ENCODE measurements at places on chromosomes 1 and 21. TPM values are rescaled to one million over a fixed set of nuclear protein-coding genes. Genes with fewer than 3 reads are reported as not detected.

- no peak for DNase-seq
Measured at GRCh38 chr1:5648410-5649165, 343.6 kb downstream of the NPHP4 start.

DNA sequence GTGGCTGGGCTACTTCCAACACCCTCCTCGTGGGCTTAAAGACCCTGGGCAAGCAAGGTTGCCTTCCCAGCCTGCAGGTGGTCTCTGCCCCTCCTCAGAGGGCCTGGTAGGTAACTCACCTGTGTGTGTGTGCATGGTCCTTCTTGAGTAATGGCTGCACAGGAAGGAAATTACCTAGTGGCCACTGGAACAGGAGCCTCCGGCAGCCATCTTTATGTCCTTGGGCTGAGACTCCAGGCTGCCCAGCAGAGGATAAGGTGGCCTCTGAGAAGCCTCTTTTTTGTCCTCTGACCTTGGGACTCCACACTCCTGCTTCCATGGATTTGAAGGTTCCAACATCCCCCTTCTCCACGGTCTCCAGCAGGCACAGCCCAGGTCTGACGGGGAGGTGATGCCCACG is 20.0 kb downstream of the DRAXIN start:
- DNase-seq: no peak

GRCh38 chr1:20382711-20383110 is 92.0 kb downstream of the VWA5B1 start:
- no peak for DNase-seq

OR6K3 gene
- total RNA-seq: not detected

- no peak for DNase-seq
Measured at GRCh38 chr1:20261095-20261494, 29.6 kb upstream of the VWA5B1 start.

CENPL gene
- 8.1 TPM for total RNA-seq

GRCh38 chr1:70142075-70142474 is 63.3 kb downstream of the LRRC40 start:
- DNase-seq: no peak

DNA sequence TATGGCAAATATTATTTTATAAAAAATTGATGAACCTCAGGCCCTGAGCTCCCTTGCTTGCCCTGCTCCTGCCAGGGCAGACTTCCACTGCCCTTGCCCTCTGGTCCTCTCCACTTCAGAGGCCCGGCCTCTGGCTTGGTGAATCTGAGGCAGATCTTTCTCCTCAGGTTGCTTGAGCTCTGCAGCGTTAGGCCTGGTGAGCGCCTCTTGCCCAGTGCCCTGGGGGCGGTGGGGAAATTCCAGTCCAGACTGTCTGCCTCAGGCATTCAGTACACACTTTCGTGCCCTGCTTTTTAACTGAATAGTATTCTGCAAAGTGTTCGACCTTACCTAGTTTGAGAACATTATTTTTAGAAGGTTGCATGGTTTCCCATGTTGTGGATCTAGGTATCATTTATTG is 98.2 kb downstream of the PCBP3 start:
- DNase-seq: no peak

LCE2D gene
- not detected for total RNA-seq

DNA sequence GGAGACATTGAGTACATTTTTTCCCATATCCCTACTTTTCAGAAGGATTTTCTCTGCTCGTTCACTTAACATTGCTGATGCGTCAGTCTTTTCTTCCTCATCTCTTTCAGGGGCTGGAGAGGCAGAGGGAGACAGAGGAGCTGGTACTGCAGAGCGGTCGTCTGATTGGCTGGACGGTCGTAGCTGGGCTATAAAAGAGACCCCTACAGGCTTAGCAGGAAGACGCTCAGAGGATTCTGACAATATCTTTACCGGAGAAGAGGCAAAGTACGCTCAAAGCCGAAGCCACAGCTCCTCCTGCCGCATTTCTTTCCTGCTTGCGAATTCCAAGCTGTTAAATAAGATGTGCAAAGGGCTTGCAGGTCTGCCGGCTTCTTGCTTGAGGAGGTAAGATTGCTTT is at the start of gene RGS4:
RGS4 (plus strand) TSS at position 220 of the 400 bp plus-strand sequence; CDS start at position 344, 124 bp downstream.
- DNase-seq: peak; percentile 4

CXADR gene
- 61.4 TPM for total RNA-seq

GRCh38 chr1:170377896-170378634 is 153.9 kb upstream of the GORAB start:
- DNase-seq: no peak

DNA sequence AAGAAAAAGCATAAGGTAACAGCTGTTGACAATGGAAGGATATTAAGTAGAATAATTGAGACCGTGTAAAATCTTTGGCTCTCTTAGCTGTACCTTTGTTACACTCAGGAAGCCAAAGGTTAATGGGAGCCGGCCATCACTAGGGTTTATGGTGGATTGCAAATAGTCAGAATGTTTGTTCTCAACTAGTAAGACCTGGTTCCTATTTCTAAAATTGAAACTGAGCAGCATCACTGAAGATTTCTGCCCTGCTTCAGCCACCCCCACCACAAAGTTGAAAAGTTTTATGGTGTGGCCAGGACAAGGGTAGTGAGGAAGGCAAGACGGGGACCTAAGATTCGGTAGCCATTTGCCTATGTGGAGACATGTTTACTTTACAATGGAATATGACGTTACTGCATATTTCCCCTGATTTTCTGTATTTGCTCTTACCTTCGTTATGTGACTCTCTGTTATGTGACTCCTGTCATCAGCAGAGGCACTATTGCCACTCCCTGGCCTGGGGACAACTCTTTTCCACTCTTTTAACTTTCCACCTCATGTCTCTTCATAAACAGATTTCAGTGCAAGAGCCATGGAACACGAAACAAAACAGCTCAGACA is 41.4 kb upstream of the KIF1B start:
- no peak for DNase-seq

DNA sequence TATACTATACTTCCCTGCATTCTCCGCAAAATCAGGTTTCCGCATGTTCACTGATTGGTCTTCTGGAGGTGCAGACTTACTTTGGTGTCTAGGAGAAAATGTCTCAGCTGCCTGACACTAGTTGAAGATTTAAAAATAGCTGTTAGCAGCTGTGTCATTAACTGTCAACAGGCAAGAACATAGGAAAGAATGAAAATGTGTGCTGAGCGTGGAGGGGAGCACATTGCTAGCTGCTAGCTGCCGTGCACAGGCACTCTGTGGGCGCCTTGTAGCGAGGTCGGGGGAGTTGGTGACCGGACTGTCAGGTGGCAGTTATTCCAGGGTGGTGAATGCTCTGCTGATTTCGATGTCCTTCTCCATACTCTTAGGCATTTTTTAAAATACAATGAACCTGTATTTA is 5.2 kb downstream of the FAAH start:
- peak; percentile 65 for DNase-seq

DNA sequence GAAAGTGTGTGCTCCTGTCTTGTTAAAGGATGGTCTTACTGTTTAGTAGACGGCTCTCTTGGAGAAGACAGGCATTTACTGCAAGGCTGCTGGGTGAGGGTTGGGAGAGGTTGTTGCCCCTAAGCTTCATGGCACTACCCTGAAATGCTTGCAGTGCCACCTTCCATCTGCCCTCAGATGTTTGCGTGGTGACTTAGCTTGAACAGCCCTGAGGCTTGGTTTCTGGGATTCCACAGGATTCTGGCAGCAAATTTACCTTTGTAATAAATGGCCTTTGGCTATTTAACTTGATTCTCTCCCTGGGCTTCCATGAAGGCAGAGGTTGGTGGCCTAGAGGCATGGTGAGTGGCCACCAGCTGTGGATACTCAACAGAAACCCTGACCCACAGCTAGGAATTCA is 11.6 kb downstream of the MTARC1 start:
- DNase-seq: no peak

GRCh38 chr1:233372218-233373120 is 44.9 kb downstream of the MAP3K21 start:
- no peak for DNase-seq

DNA sequence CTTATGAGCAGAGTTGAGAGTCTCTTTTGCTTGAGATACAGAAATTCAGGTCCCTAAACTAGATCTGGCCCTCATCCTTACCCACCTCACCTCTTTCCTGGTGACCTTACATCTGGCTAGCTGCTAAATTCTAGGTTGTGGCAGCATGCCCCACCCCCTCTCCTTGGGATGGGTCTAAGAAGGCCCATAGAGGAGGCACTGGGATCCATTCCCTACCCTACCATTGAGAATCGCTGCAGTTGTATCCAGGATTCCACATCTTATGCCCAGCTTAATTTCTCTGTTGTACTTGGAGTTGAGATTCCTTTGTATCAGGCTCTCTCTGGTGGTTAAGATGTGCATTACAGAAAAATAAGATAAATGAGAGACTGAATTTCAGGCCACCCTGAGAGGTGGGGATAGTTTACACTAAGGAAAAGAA is 9.5 kb upstream of the TMEM39B start:
- DNase-seq: no peak

GRCh38 chr1:24345334-24345733 is 26.2 kb downstream of the GRHL3 start:
- no peak for DNase-seq

GRCh38 chr1:173476197-173476664 is 904 bp upstream of the PRDX6 start:
- no peak for DNase-seq

AGBL4 gene
- 6.0 TPM for total RNA-seq

DNA sequence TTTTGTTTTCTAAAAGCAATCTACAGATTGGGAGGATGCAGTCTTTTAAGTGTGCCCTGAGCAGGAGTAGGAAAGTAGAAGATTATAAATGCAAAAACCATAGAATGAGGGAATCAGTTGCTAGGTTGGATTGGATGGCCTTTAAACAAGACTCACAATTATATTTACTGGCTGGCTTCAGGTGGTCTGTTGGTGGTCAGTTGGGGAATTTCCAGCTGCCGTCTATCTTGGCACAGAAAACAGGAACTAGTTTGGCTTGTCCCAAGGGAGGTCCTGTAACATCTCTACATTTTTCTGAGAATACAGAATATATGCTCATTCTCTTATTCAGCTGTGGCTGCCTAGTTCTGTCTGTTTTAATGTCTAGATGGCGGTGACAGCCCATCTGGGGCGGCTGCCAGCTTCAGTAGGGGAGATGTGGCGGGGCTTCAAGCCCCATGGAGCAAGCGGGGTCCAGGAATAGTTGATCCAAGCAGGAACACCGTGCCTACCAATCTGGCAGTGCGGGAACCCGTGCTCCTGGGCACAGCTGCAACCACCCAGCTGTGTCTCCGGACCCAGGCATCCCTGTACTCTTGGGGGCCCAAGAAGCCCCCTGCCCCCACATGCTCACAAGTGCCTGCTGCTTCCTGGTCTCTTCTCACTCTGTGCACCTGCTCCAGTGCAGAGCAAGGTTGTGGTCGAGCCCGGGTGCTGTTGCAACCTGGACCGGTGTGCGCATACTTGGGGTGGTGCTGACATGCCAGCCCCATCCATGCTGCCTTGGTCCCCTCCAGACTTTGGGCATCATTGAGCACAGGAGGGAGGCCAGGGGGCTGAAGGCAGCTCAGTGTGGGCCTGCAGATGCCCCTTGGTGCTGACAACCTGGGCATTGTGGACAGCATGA is 1182.6 kb downstream of the AMY1C start:
- no peak for DNase-seq

DNA sequence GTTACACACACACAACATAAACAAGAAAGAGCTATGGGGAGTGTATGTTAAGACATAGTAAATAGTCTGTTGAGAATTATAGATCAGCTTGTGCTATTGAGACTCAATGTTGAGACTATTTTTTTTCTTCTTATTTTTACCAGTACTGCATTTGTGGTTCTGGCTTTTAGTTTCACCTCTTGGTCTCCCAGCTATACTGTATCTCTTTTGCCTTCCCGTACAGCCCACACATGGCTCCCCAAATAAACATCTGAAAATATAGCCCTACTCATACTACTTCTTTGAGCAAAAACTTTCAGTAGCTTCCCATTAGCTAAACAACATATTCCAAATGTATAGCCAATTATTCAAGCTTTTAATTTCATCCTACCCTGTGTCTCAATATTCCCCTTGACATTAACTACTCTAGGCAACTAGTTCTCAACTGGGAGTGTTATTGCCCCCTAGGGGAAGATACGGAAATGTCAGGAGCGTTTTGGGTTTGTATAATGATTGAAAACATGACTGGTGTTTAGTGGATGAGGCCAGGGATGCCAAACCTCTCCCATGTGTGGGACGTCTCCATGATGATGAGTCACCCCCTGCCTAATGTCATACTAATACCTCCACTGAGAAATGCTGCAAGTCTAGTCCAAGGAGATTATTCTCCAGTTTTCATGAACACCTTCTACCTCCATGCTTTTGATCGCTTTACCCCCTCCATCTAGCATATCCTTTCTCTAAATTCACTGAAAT is 6.8 kb downstream of the RPE65 start:
- DNase-seq: no peak

IGSF3 gene
- 21.1 TPM for total RNA-seq

BLACAT1 gene
- total RNA-seq: 2.3 TPM

ST6GALNAC5 gene
- not detected for total RNA-seq

- no peak for DNase-seq
Measured at GRCh38 chr1:61604684-61605083, 120.3 kb downstream of the TM2D1 start.

DNA sequence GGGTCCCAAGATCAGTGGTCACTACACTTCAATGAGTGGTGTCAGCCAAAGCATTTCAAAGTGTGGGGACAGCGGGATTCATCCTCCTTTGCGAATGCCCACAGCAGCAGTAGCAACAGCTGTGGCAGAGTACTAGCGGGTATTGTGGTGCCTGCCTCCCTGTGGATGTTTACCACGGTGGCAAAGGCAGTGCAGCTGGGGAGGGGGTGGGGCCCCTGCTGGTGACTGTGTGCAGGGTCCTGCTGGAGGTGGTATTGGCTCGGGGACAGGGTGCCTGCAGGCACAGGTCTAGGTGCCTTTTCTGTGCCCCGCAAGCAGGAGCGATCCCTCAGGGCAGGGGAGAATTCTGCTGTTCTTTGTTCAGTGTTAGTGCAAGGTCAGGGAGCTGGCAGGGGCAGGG is 415.7 kb downstream of the USP25 start:
- DNase-seq: no peak

- no peak for DNase-seq
Measured at GRCh38 chr1:39759436-39759726, 11.8 kb downstream of the OXCT2 start.

- DNase-seq: no peak
Measured at GRCh38 chr21:31624961-31625491, 34.5 kb upstream of the SOD1 start.
